Putamen (tissue), 1 donor: ENCODE measurements at places on chromosomes 6 and 20.

DNA sequence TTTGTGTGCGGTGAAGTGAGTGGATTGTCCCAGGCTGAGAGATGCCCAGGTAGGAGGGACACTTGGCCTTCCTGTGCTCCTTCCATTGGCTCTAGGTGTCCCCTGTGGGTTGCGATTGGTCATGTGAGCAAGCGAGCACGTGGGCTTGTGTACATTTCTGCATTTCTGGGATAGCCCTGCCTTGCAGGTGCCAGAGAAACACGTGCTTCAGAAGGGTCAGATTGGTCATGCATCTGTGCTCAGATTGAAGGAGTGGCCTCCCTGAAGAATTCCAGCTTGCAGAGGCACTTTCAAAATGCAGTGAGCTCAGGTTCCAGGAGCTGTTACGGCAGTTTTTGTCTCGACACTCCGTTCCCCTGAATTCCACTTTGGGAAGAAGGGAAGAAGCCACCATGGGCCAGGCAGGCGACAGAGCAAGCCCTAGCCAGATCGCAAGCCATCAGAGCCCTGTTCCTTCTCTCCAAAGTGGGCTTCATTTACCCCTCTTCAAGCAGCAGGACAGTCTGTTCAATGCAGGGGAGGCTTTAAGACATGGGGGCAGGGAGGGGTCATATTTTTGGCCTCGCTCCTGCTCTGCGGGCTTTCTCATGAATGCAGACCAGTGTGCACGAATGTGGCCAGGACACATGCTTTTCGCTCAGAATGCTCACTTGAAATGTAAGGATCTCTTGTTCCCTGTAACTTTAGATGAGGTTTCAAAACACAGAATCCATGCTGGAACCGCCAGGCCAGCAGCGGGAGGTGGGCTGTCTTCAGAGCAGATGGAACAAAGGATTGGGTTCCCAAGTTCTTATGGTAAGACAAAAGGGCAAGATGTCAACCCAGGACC, 78.6 kb upstream of the AKAP12 start:
- DNase-seq: no peak

- DNase-seq: no peak
Measured at GRCh38 chr20:61099806-61100205, 152.3 kb upstream of the CDH4 start.

- no peak for DNase-seq
Measured at GRCh38 chr20:10115021-10115420, 80.2 kb downstream of the ANKEF1 start.

- no peak for DNase-seq
Measured at GRCh38 chr6:68718385-68719073, 83.4 kb downstream of the ADGRB3 start.

DNA sequence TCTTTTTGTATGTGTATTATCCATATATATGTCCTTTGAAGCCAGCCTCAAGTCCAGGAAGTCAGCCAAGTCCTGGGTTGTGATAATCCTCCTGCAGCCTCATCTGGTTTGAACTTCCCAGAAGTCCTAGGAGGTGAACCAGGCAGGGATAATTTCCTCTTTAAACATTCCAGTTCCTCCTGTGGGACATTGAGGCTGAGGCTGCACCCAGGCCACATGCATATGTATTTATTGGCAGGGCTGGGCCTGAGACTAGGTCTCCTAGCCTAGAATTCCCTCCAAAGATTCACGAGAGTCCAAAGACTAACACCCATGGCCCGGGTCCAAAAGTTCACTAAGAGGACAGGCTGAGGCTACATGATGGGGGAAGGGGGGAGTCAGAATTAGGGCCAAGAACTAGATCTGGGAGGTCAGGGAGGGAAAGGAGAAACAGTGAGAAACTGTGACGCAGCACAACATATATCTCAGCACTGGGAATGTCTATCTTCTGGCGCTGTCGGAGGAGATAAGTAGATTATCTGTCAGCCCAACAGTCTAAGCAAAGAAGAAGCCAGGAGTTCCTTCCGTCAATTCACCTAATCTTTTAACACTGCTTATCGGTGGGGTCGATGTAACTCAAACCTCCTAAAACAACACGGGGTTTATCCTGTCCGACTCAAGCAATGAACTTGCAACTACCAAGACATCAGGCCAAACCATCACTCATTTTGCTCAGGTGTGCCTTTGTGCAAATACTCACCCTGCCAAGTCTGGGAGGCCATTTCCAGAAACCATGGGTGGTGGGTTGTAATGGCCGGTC, 43.3 kb downstream of the SNX5 start:
- DNase-seq: no peak

- DNase-seq: peak; percentile 58
Measured at GRCh38 chr6:21593927-21594415, 420 bp downstream of the SOX4 start.
